SHP77 (cell line): ENCODE measurements at places on chromosomes 1 and 21.

DNA sequence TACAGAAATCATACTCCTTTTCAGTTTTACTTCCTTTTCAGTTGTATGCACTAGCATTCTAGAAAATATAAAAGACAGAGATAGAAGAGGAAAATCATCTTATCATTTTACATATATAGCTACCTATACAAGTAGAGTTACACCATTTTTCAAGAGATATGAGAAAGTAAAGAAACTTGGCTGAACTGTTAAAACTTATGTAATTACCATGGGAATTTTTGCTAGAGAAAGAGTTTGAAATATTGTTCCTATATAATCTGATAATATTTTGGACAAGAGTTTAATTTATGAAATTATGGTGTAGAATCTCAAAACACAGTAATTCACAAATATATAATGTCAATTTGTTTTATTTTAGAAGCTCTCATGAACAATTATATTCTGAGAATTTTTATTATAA is 180.8 kb downstream of the PLPPR4 start:
- DNase-seq: no peak

DNA sequence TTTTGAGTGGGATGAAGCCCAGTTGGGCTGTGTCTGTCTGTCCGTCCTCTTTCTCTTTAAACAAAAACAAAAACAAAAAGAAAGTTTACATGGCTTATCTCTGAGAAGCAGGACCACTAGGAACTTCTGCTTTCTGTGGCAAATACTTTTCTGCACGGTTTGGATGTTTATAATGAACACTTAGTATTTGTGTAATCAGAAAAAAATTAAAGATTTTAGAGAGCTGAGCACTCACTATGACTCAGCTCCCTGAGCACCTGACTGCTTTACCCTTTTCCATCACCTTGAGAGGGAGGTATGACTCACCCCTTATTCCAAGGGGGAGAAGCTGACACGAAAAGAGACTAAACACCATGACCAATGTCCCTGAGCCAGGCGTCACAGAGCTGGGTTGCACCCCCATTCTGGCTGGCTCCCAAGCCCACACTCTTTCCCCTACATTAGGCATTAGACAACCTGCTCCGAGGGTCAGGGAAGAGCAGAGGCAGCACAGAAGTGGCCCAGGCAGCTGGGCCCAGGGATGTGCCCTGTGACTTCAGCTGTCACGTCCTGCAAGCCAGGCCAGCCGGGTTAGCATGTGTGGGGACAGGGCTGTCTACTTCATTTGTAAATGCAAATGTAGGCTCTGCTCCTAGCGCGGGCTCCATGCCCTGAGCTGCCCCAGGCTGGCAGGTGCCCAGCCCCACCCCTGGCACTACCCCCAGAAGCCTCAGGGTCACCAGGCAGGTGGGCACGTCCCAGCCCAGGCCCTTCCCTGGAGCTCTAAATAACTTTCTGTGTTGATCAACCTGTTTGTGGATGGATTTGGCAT is 30.4 kb downstream of the RAP1GAP start:
- peak; percentile 48 for DNase-seq

DNA sequence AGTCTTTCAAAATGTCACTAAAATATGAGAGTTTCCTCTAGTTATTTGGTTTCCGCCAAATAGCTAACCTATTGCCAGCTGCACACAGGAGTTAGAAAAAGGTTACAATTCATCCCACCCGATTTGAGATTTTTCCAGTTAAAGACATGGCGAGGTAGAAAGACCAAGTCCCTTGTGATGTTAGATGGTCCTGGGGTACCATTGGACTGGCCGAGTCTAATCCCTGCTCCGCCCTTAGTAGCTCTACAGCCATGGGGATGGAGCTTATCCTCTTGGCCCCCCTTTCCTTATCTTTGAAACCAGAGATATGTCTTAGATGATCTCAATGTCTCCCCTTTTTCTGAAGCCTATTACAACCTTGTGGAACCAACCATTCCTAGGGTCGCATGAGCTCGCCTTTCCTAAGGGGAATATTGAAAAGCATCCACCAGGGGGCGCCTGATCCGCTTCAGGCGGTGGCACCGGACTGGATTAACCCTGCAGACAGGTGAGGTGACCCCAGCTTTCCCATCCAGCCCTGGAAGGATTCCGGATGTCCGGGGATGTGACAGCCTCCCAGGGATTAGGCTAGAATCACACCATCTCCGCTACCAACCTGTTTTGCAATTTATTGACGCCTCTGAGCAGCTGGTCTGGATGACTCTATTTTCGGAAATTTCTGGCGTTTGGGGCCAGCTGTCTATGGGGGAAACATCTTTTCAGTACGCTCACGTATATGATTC is 68.3 kb upstream of the SIM2 start:
- DNase-seq: peak; percentile 24

DNA sequence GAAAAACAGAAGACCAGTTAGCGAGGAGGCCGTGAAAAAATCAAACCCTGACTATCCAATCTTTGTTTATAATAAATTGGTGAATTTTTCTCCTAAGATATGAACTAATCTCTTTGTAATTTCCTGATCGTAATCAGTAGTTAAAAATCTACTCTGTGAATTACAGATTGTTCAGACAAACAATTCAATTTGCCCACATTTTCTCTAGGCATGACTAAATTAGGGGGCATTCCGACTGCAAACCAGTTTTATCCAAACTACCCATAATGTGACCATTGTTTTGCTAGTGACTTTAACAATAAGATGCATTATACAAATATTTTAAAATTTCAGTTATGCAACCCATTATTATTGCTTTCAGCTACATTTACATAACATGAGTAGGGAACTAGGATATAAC is 546.9 kb upstream of the ADAMTS5 start:
- no peak for DNase-seq

DNA sequence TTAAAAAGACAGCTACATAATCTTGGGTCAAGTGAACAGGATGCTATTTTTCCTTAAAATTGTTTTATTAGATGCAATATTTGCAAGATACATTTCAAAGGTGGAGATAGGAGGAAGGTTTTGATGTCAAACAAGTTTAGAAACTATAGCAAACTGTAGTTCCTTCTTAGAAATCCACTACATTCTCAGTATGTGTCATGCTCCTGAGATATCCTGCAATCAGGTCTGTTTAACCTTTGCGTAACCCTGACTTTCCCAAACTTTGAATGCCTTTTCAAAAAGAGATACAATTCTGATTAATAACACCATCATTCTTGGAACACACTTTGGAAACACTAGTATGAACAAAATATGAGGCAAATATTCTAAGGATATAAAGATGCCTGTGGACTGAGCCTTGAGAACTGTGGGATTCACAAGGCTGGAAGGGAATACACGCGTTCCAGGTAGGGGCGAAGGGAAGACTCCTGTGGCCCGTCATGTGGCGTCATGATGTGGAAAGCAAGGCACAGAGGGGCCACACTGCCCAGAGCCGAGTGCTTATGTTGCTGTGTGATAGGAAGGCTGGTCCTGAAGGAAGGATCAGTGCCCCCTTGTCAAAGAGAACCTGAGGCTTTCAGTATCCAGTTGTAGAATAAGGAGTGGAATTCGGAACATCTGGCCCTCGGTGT is 19.6 kb upstream of the TARBP1 start:
- no peak for DNase-seq

- no peak for DNase-seq
These were observed 143.8 kb downstream of the TGFB2 start for GRCh38 chr1:218488986-218489385.

- DNase-seq: no peak
These were observed 124.5 kb downstream of the FGGY start for GRCh38 chr1:59421232-59421920.

DNA sequence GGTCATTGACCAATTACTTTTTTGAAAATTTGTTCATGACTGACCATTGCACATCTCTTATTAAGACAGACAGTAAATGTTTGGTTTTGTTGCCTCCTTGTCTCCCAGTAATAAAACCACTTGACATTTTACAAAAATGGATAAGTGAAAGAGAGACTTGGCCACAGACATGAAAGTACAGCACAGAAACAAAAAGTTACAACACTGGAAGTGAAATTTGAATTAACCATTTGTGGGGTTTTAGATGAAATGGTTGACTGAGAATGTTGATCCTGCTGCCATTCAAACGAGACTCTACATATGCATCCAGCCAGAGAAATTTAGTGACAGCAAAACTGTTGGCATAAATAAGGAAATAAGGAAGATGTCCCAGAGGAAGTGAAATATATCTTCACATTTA is 79.3 kb upstream of the B3GALT2 start:
- DNase-seq: no peak

GRCh38 chr1:17304151-17304825 is 3.7 kb upstream of the PADI4 start:
- no peak for DNase-seq

DNA sequence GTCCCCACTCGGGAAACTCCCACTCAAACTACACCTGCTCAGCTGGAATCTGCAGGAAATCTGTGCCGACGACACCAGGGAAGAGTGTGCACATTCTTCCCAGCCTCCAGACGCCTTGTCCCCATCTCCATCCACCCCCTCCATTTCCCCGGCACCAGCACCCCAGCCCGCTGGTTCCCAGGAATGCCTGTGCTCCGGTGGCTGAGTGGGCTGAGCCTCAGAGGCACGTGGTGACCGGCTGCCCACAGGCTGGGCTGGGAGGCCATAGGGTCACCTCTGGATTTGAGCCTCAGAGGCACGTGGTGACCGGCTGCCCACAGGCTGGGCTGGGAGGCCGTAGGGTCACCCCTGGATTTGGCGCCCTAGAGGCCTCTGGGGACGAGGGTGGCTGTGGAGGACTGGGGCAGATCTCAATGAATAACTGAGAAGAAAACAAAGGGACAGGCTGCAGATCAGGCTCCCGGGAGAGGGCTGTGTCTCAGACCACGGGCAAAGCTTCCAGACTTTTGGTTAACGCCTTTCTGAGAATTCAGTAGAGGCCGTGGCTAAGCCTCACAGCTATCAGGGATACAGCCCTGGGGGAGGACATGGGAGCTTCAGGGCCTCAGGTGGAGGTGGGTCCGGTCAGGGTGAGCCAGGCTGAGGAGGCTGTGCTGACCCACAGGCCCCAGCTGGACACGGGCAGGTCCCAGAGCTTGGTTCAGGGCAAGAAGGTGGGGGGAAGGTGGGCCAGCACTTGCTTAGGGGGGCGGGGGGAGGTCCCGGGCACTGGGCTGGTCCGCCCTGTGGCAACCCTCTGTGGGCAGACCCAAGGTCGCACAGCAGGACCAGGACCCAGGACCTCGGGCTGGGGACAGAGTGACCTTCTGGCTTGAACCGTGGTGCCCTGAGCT is 17.3 kb upstream of the TTLL10 start:
- DNase-seq: no peak

- DNase-seq: no peak
These were observed 278.2 kb downstream of the NTNG1 start for GRCh38 chr1:107419003-107419402.

GRCh38 chr21:32580949-32581348 is 4.4 kb downstream of the TCP10L start:
- no peak for DNase-seq

GRCh38 chr1:19003371-19004290 is 47.2 kb upstream of the IFFO2 start:
- DNase-seq: no peak

GRCh38 chr21:46394595-46395104 is 64.0 kb upstream of the DIP2A start:
- peak; percentile 48 for DNase-seq

GRCh38 chr1:155186794-155187455 is 13.3 kb downstream of the TRIM46 start:
- no peak for DNase-seq

DNA sequence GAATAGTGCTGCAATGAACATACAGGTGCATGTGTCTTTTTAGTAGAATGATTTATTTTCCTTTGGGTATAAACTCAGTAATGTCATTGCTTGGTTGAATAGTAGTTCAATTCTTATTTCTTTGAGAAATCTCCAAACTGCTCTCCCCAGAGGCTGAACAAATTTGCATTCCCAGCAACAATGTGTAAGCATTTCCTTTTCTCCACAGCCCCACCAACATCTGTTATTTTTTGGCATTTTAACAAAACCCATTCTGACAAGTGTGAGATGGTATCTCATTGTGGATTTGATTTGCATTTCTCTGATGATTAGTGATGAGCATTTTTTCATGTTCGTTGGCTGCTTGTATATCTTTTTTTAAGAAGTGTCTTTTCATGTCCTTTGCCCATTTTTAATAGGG is 21.9 kb upstream of the EEIG2 start:
- DNase-seq: no peak

- no peak for DNase-seq
These were observed 93.0 kb upstream of the TENT5C start for GRCh38 chr1:117512728-117513321.

GRCh38 chr1:21384620-21385019 is 55.3 kb upstream of the NBPF3 start:
- DNase-seq: no peak

GRCh38 chr1:111920221-111921024 is 69.0 kb downstream of the KCND3 start:
- DNase-seq: peak; percentile 76

- no peak for DNase-seq
These were observed 116.8 kb downstream of the KAZN start for GRCh38 chr1:14715266-14715665.

- peak; percentile 28 for DNase-seq
These were observed 31.3 kb upstream of the CLCA4 start for GRCh38 chr1:86515597-86515996.

DNA sequence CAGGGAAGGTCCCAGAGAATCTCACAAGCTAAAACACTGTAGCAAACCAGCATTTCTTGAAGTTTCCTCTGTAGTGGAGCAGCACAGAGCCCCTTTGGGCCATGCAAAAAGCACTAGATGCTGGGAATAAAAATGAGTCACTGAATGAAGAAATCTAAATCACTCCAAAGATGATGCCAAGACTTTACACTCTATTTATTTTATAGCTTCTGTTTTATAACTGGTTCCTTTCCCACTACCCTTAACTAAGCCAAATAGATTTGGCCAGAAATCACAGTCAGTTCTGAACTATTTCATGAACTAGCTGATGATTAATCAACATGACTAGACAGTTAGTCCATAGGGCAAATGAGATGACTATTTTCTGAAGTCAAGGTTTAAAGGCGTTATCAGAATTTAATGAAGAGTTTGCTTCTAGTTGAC is 89.5 kb downstream of the SCMH1 start:
- DNase-seq: no peak

DNA sequence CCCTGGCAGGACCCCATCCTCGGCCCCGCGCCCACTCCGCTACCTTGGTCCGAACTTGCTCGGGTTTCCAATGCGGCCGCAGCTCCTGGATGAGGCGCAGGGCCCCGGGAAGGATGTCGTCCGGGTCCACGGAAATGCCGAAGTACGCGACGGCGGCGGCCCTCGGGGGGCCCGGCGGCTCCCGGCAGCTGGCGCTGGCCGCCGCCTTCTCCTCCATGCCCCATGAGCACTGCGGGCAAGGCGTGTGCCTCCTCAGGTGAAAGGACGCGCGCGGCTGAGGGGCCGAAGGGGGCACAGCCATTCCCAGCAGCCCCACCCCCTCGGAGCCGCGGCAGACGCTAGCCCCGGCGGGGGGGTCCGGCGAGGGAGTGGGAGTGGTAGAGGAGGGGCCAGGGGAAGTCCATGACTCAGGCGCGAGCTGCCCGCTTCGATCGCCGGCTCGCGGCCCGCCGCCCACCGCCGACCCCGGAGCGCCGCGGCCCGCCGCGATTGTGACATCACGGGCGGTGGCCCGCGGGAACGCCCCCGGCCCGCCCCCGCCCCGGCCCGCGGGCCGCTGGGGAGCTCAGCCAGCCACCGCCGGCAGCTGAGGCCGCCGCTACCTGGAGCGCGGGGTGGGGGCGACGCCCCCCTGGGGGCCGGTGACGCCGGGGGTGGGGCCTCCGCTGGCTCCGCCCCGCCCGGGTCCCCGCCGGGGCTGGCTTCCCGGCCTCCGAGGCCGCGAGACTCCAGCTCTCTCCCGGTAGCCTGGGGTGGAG is at the start of gene ETNK2:
Gene ETNK2, minus strand, starts transcription at position 493 of the 758 bp plus-strand sequence. Its CDS starts 192 bp downstream, at position 301.
- peak; percentile 47 for DNase-seq

GRCh38 chr1:4678066-4678717 is 23.8 kb downstream of the AJAP1 start:
- DNase-seq: no peak

- DNase-seq: no peak
These were observed 585.4 kb downstream of the USP25 start for GRCh38 chr21:16315223-16315622.
